Stimulated activated CD4-positive, alpha-beta T cell treated with anti-CD3 and anti-CD28 coated beads, Interleukin-12 subunit alpha, Interleukin-12 subunit beta, amount 100 ng/mL, for 4 hours (primary cell): ENCODE measurements at places on chromosomes 16 and 17.

GRCh38 chr16:68197250-68197649, 38.7 kb downstream of the ESRP2 start:
- DNase-seq: no peak

GRCh38 chr16:77353587-77354263, 81.1 kb downstream of the ADAMTS18 start:
- DNase-seq: no peak

- peak; percentile 2 for DNase-seq
These were observed 271.5 kb upstream of the C16orf82 start for GRCh38 chr16:26795184-26795583.

GRCh38 chr17:48006936-48007709, 30.5 kb downstream of the COPZ2 start:
- no peak for DNase-seq

GRCh38 chr16:48632137-48632774, 22.3 kb upstream of the N4BP1 start:
- DNase-seq: no peak

- DNase-seq: no peak
These were observed 8.2 kb downstream of the CORO6 start for GRCh38 chr17:29614349-29615047.

DNA sequence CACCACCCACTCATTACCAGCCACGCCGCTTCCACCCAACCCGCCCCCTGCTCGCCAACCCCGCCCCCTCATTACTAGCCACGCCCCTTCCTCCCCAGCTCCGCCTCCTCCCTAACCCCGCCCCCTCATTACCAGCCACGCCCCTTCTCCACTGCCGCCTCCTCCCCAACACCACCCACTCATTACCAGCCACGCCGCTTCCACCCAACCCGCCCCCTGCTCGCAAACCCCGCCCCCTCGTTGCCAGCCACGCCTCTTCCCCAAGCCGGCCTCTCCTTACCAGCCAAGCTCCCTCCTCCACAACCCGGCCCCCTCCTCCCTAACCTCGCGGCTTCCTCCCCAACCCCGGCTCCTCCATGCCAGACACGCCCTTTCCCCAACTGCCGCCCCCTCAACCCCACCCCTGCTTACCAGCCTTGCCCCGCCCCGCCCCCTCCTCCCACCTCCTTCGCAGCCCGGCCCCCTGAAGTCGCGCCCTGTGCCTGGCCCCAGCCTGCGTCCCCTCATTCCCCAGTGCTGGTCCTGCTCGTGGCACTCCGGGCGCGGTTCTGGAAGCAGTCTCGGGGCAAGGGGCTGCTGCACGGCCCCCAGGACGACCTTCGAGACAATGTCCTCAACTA, 7.3 kb downstream of the SLC22A31 start:
- no peak for DNase-seq
